ENCODE measurements at places on chromosomes 16 and 17. TPM values are rescaled to one million over a fixed set of nuclear protein-coding genes. Genes with fewer than 3 reads are reported as not detected.

KCNJ18 gene
- total RNA-seq: not detected

CX3CL1 gene
- total RNA-seq: 27.8 TPM

OSGIN1 gene
- total RNA-seq: 9.4 TPM

ZKSCAN2 gene
- 4.4 TPM for total RNA-seq

KRT39 gene
- total RNA-seq: not detected

USP43 gene
- total RNA-seq: 6.2 TPM

- DNase-seq: peak; percentile 88
These were observed 21.5 kb downstream of the GPR179 start for GRCh38 chr17:38322156-38322779.

DNA sequence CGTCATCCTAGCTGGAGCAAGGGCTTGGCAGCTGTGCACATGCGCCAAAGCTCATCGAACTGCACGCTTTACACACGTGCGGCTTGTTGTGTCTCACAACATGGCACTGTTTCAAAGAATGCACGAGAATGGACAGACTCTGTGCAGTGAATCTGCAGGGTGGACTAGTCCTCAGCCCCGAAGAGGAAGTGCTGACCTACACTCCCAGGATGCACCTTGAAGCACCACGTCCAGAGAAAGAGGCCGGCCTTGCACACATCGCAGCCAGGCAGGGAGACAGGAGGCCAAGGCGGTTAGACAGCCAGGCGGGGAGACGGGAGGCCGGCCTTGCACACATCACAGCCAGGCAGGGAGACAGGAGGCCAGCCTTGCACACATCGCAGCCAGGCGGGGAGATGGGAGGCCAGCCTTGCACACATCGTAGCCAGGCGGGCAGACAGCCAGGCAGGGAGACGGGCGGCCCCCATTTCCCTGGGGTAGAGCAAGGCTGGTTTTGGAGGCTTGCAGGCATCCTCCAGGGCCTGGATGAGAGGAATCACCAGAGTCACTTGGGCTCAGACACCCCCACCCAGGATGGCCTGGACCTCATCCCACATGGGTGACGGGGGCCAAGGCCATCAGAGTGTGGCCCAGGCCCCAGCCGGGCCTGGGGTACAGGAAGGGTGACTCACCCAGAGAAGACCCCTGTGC lies 9.0 kb upstream of the CACNA1H start:
- no peak for DNase-seq

DNA sequence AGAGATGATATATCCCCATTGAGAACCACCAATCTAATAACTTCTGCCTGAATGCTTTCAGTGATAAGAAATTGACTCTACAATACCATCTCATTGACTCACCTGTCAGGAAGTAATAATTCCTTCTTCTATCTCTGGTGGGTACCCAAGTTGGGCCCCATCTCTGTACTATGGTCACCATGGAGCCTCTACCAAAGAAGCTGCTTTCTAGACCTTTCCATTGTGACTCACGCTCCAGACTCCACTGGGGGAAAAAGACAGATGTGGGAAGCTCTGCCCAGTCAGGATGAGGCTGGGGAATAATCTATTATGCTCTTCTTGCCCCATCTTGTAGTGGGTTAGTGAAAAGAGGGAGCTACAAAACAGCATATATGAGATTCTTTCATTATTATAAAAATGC lies 100.4 kb downstream of the COPRS start:
- no peak for DNase-seq

GRCh38 chr16:50354629-50355456 lies 13.9 kb downstream of the BRD7 start:
- DNase-seq: no peak

GRCh38 chr17:19510903-19511302 lies 22.8 kb upstream of the SLC47A1 start:
- DNase-seq: no peak

- DNase-seq: no peak
These were observed 20.5 kb downstream of the MPHOSPH6 start for GRCh38 chr16:82149536-82149935.

DNA sequence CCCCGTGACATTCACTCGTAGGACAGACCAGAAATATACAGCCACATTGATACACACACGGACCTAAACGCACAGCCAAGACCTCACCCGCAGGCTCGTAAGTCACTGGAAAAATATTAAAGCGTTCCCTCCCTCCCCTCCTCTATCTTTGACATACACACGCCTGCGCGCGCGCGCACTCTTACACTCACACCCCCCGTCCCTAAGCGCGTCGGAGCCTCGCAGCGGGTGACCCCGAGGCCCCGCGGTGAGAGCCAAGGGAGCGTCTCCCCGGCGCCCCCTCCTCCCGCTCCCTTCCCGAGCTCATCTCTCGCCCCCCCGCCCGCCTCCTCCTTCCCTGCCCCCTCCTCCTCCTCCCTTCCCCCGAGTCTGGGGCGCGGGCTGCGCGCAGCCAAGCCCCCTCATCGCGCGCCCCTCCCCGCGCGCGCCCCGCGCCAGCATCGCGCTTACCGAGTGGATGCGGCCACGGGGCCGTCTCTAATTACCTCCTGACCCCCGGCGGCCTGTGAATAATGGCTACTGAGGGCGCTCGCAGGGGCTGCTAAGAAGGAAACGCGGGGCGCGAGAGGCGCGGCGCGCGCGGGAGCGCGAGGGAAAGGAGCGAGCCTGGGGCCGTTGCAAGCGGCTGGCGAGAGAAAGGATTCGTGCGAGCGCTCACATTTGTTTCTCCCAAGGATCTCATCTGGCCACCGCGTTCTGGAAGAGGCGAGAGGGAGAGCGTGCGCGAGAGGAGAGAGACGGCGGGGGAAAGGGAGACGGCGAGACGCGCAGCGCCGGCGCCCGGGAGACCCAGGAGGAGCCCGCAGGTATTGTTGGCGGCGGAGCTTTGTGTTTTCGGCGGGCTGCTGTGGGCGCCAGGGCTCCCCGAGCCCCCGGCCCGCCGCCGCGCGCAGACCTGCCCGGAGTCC lies 42.4 kb downstream of the RAI1 start:
- DNase-seq: peak; percentile 80

GRCh38 chr17:80779961-80780380 lies 211.7 kb upstream of the CHMP6 start:
- peak; percentile 39 for DNase-seq

DNA sequence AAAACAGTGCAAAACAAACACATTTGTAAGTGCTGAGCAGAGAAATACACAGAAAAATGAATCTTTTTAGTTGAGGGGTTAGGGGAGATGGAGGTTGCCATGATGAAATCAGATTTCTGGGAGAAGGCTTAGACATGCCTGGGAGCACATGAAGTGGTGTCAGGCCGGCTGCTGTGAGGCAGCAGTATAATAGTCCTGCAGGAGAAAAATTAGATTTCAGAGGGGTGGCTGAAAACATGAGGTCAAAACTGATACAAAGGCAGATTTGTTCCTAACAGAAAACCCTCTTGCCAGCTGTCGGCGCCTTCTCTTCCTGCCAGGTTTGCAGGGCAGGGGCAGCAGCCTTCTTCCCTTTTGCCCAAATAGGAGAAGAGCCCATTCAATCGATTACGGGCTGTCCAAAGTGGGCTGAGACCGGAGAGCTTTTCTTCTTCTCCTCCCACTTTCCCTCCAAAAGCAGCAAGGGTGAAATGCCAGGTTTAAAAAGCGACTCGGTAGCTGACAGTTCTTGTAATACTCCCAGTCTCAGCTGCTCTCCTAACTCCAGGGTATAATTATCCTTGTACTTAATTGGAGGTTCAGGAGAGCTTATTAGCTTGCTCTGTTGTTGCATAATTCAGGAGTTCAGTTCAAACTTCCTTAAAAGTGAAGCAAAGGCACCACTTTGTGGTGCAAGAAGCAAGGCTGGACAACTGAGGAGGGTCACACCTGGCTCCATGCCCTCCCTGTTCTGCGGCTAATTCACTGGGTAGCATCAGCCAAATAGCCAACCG lies 80.0 kb downstream of the PCTP start:
- DNase-seq: no peak

GRCh38 chr17:33550261-33550660 lies 257.2 kb upstream of the ASIC2 start:
- DNase-seq: no peak

DNA sequence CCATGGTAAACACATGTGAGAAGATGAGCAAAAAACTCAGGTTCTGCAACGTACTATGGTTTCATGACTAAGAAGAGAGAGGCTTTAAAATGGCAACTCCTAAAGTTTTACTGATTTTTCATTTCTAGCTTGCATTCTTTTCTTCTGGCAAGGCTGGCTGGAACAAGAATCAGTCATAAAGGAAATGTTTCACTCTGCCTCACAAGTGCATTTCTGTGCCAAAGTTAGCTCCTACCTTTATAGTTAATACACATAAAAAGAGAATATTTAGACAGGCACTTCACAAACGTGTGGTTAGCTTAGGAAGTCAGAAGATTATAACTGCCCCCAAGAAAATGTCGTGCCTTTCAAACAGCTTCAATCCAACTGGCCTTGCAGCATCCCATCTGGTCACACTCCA lies 417.1 kb upstream of the CDH11 start:
- DNase-seq: no peak

GRCh38 chr17:17531156-17531555 lies 35.0 kb upstream of the RASD1 start:
- DNase-seq: no peak

GRCh38 chr17:41393294-41393693 lies 4.1 kb downstream of the KRT31 start:
- no peak for DNase-seq

GRCh38 chr17:17139972-17140589 lies 66.1 kb downstream of the PLD6 start:
- no peak for DNase-seq

Data from left lung (tissue), 14 donors.